Activated CD8-positive, alpha-beta memory T cell treated with anti-CD3 and anti-CD28 coated beads for 48 hours (primary cell): ENCODE measurements at places on chromosomes 11 and 22.
A peak's percentile ranks its signal among the peaks of the same experiment; 100 is the strongest.

DNA sequence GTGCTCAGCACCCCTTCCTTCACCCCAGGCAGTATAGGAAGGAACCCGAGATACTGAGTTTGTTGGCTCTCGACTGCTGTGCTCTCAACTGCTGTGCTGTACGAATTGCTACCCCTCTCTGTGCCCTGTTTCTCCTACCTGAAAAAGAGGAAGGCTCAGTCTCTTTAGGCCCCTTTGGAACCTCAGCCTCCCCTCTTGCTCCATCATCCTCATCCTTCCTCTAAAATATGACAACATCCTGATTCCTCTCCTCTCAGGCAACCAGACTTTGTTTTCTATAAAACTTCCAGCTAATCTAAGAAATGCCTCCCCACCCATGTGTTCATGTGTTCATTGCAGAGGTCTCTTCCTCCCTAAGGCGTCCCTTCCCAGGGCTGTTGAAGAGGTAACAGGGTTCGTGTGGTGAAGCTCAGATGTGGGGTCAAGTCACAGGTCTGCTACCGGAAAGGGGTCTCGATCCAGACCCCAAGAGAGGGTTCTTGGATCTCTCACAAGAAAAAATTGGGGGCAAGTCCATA, 35.5 kb upstream of the CD82 start:
- DNase-seq = no peak

DNA sequence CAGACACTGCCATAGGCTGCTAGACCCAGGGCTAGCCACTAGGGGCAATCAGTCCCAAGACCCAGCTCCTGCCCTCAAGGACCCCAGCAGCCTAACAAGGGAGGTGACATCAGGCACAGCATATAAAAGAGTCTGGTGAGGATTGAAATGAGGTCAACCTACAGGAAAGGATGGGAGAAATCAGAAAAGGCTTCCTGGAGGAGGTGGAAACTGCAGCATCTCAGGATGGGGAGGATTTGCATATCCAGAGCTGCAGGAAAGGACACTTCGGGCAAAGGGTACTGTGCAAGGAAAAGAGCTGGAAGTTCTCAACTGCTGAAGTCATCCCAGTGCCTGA, 2.9 kb upstream of the ARFGAP2 start:
- DNase-seq = no peak

DNA sequence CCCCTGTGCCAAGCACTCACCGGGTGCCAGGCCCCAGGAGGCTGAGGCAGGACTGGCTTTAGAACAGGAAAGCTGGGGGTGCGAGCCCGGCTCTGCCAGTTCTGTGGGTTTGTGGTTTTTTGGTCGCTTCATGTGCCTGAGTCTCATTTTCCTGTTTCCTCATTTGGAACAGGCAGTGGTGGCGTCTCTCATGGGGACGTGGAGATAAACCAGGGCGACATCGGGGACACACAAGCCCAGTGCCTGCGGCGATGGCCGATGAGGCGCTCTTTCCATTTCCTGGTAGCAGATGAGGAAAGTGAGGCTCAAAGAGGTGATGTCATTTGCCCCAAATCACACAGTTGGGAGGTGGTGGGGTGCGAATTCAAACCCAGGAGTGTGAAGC, 20.8 kb upstream of the CHKA start:
- DNase-seq = peak; percentile 33

GRCh38 chr11:117643606-117644300, 153.3 kb downstream of the DSCAML1 start:
- no peak for DNase-seq

DNA sequence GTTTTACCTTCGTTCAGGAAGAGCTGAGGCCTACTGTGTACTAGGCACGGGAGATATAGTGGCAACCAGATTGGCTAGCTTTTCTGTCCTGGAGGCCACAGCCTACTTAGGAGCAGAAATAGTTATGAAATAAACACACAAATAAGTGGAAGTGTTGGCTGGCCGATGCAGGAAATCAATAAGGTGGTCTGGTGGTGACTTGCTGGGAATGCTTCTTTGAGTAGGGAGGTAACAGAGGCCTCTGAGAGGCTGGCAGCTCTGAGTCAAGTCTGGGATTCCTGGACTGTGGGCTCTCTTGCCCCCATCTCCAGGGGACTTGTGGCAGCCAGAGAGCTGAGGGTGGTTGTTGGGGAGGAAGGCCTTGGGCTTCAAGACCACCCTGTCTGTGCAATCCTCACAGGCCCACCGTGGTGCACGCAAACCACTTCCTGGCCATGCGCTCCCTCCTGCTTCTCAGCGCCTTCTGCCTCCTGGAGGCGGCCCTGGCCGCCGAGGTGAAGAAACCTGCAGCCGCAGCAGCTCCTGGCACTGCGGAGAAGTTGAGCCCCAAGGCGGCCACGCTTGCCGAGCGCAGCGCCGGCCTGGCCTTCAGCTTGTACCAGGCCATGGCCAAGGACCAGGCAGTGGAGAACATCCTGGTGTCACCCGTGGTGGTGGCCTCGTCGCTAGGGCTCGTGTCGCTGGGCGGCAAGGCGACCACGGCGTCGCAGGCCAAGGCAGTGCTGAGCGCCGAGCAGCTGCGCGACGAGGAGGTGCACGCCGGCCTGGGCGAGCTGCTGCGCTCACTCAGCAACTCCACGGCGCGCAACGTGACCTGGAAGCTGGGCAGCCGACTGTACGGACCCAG, 4.1 kb downstream of the SERPINH1 start:
- DNase-seq = no peak

- DNase-seq = no peak
Measured at GRCh38 chr11:112797092-112797491, 164.1 kb upstream of the NCAM1 start.

GRCh38 chr22:41848468-41848867, 15.6 kb downstream of the SREBF2 start:
- no peak for DNase-seq

DNA sequence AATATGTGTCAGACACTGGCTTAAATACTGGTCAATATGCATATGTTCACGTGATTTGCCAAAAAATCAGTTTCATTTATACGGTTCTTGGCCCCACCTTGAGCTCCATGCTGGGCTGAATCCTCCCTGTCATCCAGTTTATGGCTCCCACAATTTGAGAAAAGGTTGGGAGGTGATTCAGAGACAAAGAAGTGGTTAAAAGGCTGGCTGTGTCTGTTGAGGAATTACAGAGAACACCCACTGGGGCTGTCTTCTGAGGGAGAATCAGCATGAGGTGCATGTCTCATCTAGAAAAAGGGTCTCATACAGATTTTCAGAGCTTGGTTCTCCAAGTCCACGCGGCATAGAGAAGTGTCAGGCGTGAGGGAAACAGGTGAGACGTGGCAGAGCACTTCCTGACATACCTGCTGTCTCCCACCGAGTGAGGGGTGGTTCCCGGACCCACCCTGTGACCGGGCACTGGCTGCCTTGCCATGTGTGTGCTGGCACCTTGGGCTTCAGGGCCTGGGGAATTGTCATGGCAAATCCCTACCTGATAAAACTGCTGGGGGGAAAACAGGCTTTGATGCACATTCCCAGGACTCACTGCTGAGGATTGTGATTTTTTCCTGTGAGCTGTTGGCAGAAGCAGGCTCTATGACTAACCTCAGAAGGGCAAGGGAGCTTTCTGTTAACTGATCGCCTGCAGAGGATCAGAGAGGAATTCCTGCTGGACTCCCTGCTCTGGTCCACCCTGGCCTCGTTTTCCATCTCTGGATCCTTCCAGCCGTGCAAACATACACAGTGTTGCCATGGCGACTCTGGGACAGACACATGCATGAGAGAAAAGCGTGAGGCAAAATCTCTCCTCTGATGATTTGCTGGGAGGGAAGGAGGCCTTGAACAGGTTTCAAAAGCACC, 223.6 kb downstream of the ADAMTS15 start:
- no peak for DNase-seq

DNA sequence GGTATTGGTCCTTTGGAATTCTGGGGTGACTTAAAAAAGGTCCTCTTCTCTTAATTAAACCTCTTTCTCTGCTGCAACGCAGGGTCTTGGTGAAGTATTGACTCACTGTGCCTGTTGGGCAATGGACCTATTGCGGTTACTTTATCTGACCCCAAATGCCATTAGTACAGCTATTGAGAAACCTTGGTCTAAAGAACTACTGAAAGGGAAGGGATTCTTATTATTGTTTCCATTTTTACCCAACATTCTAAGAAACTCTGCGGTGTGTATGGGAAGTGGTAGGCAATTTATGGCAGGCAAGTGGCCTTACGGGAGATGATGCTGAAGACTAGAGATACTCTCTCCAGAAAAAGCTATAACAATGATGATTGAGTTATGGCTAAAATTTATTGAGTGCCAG, 12.5 kb downstream of the SLC6A5 start:
- DNase-seq = no peak

DNA sequence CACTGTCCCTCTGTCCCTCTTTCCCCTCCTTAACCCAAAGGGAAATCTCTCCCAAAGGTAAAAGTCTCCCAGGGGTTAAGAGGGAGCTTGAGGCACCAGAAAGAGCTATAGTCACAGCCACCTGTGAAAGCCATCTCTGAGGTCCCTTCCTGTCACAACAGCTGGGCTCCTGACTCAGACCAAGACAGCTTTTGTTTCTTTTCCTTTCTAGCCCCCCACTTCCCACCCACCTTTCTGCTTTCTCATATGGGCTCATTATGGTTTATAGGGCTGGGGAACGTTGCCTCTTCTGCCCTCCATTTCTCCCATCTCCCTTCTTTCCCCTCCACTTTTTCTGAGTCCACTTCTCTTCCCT, 19.1 kb downstream of the MIF start:
- DNase-seq = no peak

DNA sequence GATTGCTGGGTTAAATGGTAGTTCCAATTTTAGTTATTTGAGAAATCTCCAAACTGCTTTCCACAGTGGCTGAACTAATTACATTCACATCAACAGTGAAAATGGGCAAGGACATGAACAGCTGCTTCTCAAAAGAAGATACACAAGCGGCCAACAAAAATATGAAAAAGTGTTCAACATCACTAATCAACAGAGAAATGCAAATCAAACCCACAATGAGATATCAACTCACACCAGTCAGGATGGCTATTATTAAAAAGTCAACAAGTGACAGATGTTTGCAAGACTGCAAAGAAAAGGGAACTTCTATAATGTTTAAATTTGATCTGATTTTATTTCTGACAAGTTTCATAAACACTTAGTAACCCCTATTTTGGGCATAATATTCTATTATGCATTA, 537.5 kb downstream of the DLG2 start:
- no peak for DNase-seq

- no peak for DNase-seq
Measured at GRCh38 chr11:83569134-83569805, 283.1 kb upstream of the CCDC90B start.

DNA sequence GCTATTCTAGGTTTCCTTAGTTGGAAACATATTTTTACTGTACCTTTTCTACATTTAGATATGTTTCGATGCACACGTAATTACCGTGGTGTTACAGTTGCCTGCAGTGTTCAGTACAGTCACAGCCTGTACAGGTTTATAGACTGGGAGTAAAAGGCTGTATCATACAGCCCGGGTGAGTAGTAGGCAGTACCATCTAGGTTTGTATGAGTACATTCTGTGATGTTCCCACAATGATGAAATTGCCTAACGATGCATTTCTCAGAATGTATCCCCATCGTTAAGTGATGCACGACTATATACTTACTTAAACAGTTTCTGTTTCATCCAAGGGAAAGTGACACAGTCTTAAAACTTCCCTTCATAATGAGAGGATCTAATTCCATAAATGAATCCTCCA, 13.1 kb upstream of the THY1 start:
- no peak for DNase-seq

DNA sequence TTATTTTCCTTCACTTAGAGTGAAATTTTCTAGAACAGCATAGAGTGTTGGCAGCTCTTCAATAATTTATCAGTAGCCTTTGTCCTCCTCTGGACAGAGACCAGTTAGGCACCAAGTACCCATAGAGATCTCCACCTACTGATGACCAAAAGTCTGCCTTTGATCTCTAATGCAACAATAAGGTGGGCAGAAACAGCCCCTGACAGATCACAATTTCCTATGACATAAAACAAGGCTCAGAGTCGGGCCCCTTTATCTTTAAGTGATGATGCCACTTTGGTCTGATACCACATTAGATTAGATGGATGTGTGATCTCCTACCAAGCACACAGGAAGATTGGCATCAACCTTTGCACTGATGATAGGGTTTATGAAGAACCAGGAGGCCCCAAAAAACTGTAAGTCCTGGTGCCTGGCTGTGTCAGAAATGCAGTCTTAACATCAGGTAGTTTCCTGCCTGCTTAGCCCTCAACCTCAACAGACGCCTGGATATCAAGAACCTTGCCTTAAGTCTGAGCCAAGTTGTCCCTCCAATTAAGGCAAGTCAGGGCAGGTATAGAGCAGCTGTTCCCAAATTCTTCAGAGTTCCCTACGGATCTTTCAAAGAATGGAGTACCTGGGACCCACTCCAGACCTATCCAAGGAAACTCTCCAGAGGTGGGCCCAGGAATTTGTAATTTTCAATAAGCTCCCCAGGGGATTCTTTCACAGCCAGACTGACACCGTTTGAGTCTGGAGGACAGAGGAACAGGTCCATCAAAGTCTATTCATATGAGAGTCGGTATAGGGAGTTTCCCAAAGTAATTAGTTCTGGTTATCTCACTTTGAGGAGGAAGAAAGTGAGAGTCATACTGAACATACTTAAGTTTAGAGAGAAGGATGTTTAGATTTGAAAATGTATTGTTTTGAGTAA, 30.6 kb upstream of the TMPRSS4 start:
- no peak for DNase-seq

DNA sequence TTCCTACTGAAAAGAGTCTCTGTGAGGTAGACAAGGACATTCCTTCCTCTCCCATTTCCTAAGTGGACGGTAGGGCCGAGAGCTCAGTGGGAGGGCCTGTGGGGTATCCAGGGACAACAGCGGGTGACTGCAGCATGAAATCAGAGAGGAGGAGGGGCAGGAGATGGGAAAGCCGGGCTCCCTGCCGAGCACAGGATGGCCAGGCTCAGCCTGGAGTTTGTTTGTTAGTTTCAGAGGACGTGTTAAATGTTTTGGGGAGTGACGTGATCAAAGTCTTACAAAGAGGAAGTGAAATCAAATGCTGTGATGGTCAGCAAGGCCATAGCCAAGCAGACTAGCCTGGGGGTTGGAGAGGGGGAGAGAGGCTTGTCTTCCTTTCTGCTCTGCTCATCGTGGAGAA, 152.7 kb downstream of the ADAMTS15 start:
- no peak for DNase-seq

- no peak for DNase-seq
Measured at GRCh38 chr11:112437096-112437495, 176.4 kb upstream of the PLET1 start.
